ENCODE measurements at places on chromosomes 7 and 10.

DNA sequence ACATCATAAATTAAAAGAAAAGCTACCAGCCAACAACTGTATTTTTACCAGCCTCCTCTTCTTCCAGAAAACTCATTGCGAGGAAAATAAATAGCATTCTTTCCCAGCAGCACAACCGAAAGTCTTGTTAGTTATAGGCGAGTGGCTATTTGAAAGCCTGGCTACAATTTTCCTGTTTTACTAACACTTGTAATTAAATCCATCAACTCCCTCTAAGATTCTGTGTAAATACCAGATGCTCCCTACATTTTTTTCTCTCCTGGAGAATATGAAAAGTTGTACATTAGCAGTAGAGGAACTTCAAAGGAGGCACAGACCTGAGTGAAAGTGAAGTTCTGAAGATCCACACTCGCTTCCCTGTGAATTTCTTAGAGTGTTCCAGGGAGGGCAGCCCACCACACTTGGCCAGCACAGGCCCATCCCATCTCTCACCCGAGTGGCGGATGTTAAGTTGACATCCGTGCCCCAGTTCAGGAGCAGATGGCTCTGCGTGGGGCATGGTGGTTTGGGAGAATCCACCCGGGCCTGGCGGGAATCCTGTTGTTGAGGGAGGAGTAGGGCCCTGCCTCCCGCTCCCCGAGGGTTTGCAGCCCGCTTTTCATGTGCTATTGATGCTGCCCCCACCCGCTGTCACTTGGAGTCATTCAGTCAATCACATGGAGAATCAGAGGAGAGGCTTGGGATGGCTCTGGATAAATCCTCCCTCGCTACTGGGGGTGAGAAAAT, 451.0 kb upstream of the GALNT17 start:
- peaks cover 1% of the 10 kb centered on the region for H3K4me1 ChIP-seq
- no peaks in the 10 kb centered on the region for H3K36me3 ChIP-seq
- H3K4me3 ChIP-seq, result peak overlapping the region; percentile 41
- no peak overlapping the region for H3K27ac ChIP-seq
- peaks cover 8% of the 10 kb centered on the region for H3K27me3 ChIP-seq

DNA sequence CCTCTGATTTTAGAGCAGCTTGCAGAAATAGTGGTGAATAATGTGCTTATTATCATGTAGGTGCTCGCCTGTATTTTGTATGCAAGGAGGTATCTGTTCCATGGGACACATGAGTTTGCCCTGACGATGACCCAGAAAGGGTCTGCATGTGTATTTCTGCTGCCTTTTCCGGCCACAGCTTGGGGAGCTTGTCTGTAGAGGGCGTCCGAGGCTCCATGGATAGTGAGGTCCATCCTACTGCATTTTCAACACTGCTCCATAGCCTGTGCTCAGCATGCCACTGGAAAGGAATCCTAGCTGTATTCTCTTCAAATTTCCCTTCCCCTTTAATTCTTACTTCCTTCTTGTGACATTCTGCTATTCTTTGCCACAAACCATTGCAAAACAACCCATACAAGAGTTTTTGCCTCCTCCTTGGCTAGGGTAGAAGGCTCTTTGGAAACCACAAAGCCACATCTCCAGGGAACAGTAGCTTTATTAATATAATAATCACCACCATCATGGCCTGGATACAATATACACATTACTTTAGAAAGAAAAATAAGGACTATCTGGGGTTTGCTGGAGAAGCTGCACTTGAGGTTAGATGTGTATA, 127.7 kb downstream of the DYNC1I1 start:
- no peaks in the 10 kb centered on the region for H3K4me1 ChIP-seq
- H3K27ac ChIP-seq, result no peak overlapping the region
- no peaks in the 10 kb centered on the region for H3K36me3 ChIP-seq
- no peak for DNase-seq
- no peaks in the 10 kb centered on the region for H3K27me3 ChIP-seq
- H3K4me3 ChIP-seq, result no peak overlapping the region

GRCh38 chr10:70477661-70478162, 855 bp upstream of the PALD1 start:
- H3K27ac ChIP-seq, result no peak overlapping the region
- H3K4me3 ChIP-seq, result peak overlapping the region; percentile 69
- DNase-seq, result peak; percentile 59
- H3K4me1 ChIP-seq, result peaks cover 9% of the 10 kb centered on the region
- no peaks in the 10 kb centered on the region for H3K27me3 ChIP-seq

- no peaks in the 10 kb centered on the region for H3K27me3 ChIP-seq
- no peaks in the 10 kb centered on the region for H3K36me3 ChIP-seq
- H3K4me1 ChIP-seq, result peaks cover 10% of the 10 kb centered on the region
- no peak overlapping the region for H3K27ac ChIP-seq
- no peak overlapping the region for H3K4me3 ChIP-seq
Observed at GRCh38 chr7:6376820-6377219, 70.9 kb downstream of the DAGLB start.

- no peaks in the 10 kb centered on the region for H3K36me3 ChIP-seq
- no peak overlapping the region for H3K27ac ChIP-seq
- no peaks in the 10 kb centered on the region for H3K27me3 ChIP-seq
- no peak for DNase-seq
- no peak overlapping the region for H3K4me3 ChIP-seq
Observed at GRCh38 chr10:124511205-124512039, 49.8 kb downstream of the LHPP start.

- H3K4me3 ChIP-seq, result no peak overlapping the region
- no peaks in the 10 kb centered on the region for H3K27me3 ChIP-seq
- H3K4me1 ChIP-seq, result peaks cover 58% of the 10 kb centered on the region
- DNase-seq, result no peak
- no peak overlapping the region for H3K27ac ChIP-seq
Observed at GRCh38 chr10:121578298-121578697, 19.9 kb downstream of the FGFR2 start.

GRCh38 chr10:68469838-68470237, 1.9 kb downstream of the DNA2 start:
- H3K36me3 ChIP-seq, result peaks cover 9% of the 10 kb centered on the region
- H3K27me3 ChIP-seq, result no peaks in the 10 kb centered on the region
- H3K4me3 ChIP-seq, result 0 out of 2 replicates have a peak overlapping the region, but pooled peaks have one; percentile 4
- peaks cover 4% of the 10 kb centered on the region for H3K4me1 ChIP-seq

DNA sequence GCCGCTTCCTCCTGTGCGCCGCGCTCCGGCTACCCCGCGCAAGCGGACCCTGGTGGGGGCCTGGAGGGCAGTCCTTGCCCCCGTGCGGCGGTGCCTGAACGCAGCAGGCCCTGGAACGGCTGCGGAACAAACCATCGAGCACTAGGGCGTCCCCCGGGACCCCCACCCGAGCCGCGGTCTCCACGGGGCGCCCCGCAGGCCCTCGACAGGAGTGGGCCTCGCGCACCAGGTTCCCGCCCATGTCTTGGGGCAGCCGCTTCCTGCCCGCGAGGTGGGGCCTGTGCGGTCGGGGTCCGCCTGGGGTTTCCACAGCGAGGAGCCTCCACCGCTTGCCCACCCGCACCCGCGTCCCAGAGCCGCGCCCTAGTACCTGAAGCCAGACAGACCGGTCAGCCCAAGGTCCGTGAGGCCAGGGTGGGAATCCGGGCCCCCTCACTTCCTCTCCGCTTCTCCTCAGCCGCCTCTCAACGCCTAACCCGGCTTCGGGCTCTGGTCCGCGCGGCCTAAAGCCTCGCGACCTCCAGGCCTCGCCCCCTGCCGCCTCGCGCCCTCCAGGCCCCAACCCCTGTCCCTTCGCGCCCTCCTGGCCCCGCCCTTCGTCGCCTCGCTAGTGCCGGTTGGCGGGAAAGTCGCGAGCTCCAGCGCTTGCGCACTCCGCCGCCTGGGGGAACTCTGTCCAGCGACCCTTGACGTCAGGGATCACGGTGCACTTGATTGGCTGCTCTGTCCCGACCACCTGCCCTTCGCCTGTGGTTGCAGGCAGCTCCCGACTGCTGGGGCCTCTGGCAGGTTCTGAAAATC, 7.0 kb upstream of the GBX1 start:
- peaks cover 38% of the 10 kb centered on the region for H3K27me3 ChIP-seq
- no peaks in the 10 kb centered on the region for H3K4me1 ChIP-seq

DNA sequence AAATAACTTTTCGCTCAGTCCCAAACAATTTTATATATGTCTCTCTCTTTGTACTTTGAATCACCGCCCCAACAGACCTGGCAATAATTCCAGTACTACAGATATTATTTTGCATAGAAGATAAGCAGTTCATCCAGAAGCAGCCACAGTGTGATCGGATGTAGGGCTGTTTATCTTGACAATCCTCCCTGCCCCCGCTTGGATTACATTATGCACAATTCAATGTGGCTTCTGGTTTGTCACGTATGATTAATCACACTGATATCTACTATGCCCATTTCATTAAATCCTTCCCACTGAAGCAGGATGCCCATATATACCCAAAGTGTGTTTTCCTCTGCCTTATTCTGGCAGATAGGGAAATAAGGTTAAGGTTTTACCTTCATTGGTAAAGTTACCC, 115.2 kb downstream of the PDE1C start:
- no peaks in the 10 kb centered on the region for H3K4me1 ChIP-seq
- H3K27me3 ChIP-seq, result no peaks in the 10 kb centered on the region
- H3K27ac ChIP-seq, result no peak overlapping the region
- H3K36me3 ChIP-seq, result no peaks in the 10 kb centered on the region
- H3K4me3 ChIP-seq, result no peak overlapping the region

GRCh38 chr10:4784667-4785333, 41.2 kb upstream of the AKR1E2 start:
- no peaks in the 10 kb centered on the region for H3K36me3 ChIP-seq
- H3K27me3 ChIP-seq, result no peaks in the 10 kb centered on the region
- no peaks in the 10 kb centered on the region for H3K4me1 ChIP-seq

DNA sequence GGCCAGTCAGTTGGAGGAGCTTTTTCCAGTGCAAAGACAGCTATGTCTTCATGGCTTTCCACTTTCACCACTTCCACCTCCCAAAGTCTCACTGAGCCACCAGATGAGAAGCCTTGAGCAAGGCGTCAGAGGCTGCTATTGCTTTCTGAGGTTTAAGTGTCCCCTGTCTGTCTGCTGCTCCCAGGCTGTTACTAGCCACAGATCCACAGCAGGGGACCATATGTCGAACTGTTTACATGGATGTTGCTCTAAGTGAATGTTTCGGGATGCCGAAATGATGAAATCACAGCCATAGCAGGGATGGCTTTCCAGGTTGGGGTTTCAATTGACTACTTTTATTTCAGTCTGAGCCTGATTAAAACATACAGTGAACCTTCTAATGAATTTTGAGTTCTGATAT, 88.5 kb downstream of the AVL9 start:
- H3K27ac ChIP-seq, result no peak overlapping the region
- H3K4me1 ChIP-seq, result peaks cover 6% of the 10 kb centered on the region
- DNase-seq, result no peak
- H3K4me3 ChIP-seq, result no peak overlapping the region
- H3K36me3 ChIP-seq, result peaks cover 69% of the 10 kb centered on the region

DNA sequence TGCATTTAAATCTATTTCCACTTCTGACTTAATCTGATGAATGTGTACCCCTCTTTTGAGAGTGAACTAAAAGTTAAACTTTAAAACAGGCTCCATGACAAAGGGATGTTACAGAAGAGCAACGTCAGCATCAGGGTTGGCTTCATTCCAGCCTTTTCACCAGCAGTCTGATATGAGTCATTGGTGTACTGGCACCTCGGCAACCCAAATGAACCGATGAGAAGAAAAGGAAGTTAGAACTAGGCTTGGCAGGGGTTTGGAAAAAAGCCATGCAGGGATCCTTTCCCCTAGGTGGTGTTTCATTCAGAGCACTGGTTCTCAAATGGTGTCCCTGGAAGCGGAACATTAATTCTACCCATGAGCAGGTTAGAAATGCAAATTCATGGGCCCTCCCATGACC, 53.6 kb downstream of the SEC61G start:
- no peak for DNase-seq
- H3K4me1 ChIP-seq, result no peaks in the 10 kb centered on the region
- H3K27ac ChIP-seq, result no peak overlapping the region
- H3K36me3 ChIP-seq, result no peaks in the 10 kb centered on the region
- H3K27me3 ChIP-seq, result no peaks in the 10 kb centered on the region
- H3K4me3 ChIP-seq, result no peak overlapping the region
